NCI-H2081 (cell line): ENCODE measurements at places on chromosomes 13 and 19.

DNA sequence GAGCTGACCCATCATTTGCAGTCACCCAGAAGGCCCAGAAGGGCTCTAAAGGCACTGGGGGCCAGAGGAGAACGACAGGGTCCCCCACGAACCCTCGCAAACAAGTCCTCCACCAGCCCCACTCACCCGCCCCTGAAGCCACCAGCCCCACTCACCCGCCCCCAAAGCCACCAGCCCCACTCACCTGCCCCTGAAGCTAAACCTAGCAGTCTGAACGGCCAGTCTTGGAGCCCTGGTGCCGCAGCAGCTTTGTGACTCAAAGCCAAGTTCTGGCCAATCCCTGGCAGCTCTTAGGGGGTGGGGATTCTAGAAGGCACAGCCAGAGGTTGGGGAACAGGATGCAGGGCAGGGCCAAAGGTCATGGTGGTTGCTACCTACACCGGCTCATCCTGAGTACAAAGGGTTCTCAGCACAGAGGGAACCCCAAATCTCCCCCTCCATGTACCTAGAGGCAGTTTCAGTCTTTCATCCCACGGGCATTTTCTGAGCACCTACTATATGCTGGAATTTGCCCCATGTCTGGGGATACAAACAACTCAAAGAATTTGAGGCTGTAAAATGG is at the start of gene IQCN:
IQCN (minus strand) TSS at position 234 of the 562 bp plus-strand sequence. CDS start 4,974 bp downstream, outside the sequence.
- DNase-seq: no peak

GRCh38 chr13:43838909-43839308 is 40.6 kb downstream of the CCDC122 start:
- DNase-seq: no peak

DNA sequence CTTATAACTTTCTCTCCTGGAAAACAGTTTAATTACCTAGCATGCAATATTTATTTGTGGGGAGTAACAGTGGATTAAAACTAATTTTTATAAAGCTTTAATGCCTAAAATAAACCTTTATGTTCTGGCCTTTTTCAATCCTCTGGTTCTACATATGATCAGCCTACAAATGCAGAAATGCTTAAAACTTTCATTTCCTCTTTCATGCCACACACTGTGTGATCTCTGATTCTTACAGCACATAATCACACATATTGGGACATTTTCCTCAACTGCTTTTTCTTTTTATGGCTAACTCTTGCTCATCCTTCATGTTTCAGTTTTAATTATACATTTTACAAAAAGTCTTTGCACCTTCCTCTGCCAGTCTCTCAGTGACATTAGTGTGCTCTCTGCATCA is 910.8 kb upstream of the SLITRK6 start:
- no peak for DNase-seq

DNA sequence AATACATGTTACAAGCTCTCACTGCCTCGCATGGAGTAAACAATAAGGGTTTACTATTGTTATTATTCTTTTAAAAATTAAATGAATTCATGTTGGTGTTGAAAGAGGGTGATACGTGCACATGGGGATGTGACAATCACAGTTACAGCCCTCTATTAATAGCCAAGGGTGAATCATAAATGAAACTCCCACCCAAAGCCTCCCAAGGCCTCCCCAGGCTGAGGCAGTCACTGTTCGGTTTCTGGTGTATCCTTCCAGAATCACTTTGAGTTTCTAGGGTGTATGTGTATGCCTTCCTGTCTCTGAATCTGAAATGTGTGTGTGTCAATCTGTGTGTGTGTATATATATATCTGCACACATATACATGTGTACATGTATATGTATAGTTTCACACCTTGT is 73.4 kb downstream of the AKAP11 start:
- DNase-seq: no peak

GRCh38 chr19:12794196-12794941 is 3.1 kb downstream of the JUNB start:
- DNase-seq: no peak

GRCh38 chr19:7395360-7396066 is 46.8 kb downstream of the ARHGEF18 start:
- DNase-seq: no peak

DNA sequence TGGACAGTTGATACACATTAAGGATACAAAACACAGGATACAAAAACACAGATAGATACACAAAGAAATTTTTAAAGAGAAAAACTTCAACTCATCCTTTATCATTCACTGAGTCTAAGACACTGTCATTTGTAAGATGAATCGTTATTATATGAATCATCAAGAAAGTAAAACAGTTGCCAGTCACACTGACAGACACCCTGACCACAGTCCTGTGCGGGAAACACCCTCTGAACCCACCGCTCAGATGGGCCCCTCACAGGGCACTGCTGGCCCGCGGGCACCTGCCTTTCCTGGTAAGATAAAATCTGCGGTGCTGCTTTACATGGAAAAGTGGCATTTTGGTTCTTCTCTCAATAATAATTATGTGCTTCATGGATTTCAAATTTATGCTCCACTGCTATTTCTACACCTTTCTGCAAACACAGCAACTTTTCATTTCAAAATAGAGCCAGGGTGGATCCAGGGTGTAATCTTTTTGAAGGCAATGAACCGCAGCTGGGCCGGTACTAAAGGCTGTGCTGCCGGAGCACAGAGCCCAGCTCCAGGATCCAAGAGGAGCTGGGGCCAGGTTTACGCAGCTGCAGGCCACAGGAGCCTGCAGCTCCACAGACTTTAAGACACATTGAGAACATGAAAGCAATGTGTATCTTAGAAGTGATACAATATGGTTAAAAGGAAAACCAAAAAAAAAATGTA is 76.8 kb downstream of the TUBGCP3 start:
- no peak for DNase-seq

DNA sequence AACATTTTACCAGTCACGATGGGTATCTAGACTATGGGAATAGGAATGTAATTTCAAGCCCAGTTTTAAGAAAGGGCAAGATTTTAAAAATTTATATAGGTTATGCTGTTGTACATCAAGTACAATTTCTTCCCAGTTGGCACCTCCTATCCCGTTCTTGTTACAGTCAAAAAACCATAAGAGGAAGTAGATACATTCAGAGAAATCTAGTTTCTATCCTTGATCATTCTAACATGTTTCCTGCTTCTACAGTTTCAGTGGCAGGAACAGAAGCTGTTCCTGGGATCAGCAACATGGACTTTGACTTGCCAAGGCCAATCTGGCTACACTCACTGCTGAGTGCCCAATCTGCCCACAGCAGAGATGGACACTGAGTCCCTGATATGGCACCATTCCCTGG is 14.7 kb upstream of the FPR3 start:
- DNase-seq: no peak

DNA sequence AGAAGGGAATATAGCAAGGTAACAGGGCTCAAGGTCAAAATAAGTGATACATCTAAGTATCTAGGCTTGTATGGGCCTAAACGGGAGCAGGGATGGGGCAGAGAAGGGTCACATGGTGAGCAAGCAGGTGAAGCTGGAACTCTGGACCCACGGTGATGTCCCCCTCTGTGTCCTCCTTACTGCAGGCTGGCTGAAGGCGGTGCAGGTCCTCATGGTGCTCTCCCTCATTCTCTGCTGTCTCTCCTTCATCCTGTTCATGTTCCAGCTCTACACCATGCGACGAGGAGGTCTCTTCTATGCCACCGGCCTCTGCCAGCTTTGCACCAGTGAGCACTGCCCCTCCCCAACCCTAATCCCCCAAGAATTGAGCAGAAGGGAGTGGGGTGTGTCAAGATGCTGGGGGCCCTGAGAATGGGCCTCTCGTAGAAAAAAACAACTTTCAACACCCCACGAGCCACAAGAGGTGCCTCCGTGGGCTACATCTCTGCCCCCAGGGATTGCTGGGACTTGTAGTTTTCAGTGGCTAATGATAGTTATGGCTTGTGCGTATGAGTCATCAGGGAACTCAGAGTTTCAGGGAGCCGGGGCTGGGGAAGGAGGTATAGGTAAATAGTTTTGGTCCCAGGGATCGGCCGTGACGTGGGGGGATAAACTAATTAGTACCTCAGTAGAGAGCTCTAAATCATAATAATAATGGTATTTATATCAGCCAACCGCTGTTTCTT is 4.0 kb downstream of the EMP3 start:
- no peak for DNase-seq

DNA sequence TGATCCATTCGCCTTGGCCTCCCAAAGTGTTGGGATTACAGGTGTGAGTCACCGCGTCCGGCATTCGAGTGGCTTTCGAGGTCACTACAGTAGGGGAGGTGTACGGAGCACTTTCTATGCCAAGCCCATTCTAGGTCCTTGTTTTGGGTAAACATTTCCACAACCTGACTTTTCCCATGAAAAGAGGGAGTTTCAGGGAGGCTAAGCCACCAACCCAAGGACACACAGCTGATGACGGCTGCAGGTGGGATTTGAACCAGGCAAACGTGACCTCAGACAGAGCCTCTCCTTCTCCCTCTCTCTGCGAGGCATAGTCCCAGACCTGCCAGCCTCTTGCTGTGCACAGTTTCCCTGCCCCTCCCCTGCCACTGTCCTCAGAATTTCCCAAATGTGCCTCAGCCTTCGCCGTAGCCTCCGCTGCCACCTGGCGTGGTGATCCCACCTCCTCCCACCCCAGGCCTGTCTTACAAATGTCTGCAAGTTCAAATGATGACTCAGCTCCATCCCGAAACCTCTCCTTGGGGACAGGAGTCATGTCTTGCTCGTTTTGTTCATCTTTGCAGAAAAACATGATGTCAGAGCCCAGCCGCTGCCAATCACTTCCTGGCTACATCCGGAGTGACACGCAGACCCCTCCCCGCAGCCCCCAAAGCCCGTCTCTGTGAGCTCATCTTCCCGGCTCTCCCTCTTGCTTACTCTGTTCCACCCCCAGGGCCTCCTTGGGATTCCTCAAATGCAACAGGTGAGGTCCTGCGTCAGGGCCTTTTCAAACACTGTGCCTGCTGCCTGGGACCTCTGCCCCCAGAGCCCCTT is 6.6 kb upstream of the GADD45B start:
- DNase-seq: no peak

- no peak for DNase-seq
Observed at GRCh38 chr13:71797517-71797916, 69.5 kb downstream of the DACH1 start.

GRCh38 chr13:27408074-27408473 is 16.3 kb upstream of the GTF3A start:
- DNase-seq: no peak

DNA sequence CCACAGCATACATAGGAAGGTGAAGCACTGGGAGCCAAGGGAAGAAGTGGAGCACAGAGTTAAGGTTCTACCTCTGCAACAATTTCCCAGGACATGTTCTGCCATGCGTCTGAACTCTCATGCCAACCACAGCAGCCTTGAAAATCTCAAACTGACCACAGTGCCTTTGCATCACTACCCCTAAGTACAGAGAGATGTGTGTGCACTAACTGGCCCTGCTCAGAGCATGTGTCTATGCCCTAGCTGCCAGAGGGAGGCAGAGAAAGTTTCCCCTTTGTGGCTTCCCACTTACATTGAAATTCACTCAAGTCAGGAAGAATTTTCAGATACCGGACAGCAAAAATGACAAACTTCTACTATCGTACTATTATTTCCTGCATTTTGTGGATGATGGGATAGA is 26.8 kb upstream of the WDFY2 start:
- no peak for DNase-seq

GRCh38 chr19:39676004-39676403 is 20.3 kb downstream of the LGALS16 start:
- DNase-seq: no peak

DNA sequence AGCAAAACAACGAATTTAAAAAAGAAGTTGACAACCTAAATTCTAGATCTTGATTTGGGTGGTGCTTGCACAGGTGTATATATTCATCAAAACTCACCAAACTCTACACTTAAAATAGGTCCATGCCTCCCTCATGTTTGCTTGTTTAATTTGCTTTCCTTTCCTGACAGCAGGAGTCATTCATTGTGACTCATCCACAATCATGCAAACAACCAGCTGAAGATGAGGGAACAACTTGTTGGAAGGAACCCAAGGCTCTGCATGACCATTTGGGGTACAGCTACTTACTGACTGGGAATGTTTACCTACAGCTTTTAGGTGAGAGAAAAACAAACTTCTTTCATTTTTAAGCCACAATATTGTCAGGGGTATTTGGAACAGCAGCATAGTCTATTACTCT is 96.6 kb downstream of the RXFP2 start:
- DNase-seq: peak; percentile 78

DNA sequence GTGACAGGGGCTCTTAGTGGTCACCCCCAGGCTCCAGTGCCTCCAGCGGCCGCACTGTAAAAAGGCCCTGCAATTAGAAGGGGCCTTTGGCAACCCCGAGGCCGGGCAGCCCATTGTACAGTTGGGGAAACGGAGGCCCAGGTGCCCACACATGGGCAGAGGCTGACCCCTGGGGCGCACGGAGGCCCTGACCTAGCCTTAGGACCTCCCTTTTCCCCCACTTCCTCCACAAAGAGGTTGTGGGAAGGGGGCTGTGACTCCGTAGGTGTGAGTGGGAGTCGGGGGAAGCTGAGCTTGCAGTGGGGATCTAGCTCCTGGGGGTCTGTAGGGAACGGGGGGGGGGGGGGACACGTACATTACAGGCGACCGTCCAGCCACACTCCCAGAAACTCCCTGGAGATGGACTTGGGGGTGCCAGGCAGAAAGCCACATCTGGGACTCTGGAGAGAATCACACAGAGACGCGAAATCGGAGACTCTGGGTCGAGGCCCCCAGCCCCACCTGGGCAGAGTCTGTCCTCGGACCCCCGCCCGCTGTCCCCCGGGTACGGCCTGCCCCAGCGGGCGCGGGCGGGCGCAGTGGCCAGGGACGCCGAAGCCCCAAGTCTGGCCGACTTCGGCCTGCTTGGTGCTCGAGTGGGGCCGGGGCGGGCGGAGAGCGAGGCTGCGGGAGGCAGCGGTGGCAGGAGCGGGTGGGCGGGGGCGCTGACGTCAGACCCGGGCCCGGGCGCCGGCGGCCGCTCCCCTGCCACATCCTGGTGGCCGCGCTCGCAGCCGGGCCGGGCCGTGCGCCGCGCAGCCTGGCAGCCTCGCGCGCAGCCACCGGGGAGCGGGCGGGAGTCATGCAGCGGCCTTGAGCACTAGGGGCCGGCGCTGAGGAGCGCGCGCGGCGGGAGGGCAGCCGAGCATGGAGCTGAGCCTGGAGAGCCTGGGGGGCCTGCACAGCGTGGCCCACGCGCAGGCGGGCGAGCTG is at the start of gene ONECUT3:
ONECUT3 (plus strand) TSS at position 750 of the 972 bp plus-strand sequence; CDS start at position 907, 157 bp downstream.
- no peak for DNase-seq

DNA sequence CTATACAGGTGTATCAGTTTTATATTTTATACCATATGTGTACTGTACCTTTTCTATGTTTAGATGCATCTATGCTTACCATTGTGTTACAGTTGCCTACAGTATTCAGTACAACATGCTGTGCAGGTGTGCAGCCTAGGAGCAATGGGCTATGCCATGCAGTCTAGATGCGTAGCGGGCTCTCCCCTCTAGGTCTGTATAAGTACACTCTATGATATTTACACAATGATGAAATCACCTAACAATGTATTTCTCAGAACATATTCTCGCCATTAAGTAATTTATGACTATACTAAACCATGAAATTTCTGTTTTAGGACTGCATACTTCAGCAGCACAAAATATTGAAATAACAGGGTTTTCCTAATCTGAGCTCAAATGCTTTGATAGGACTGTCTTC is 179.6 kb downstream of the RFC3 start:
- DNase-seq: no peak
